Calu3 (cell line): ENCODE measurements at places on chromosomes 5 and 9. TPM values are rescaled to one million over a fixed set of nuclear protein-coding genes. Genes with fewer than 3 reads are reported as not detected.

GRCh38 chr9:135478829-135479468 is 633 bp upstream of the PPP1R26 start:
- peak overlapping the region; percentile 94 for H3K27ac ChIP-seq
- peak; percentile 34 for DNase-seq
- H3K4me1 ChIP-seq = no peaks in the 10 kb centered on the region
- no peaks in the 10 kb centered on the region for H3K27me3 ChIP-seq

The SPINK6 gene
- not detected in 2 replicates for total RNA-seq

GRCh38 chr9:97387936-97388684 is 23.8 kb upstream of the TDRD7 start:
- H3K4me3 ChIP-seq = no peak overlapping the region
- peaks cover 27% of the 10 kb centered on the region for H3K4me1 ChIP-seq
- DNase-seq = no peak

DNA sequence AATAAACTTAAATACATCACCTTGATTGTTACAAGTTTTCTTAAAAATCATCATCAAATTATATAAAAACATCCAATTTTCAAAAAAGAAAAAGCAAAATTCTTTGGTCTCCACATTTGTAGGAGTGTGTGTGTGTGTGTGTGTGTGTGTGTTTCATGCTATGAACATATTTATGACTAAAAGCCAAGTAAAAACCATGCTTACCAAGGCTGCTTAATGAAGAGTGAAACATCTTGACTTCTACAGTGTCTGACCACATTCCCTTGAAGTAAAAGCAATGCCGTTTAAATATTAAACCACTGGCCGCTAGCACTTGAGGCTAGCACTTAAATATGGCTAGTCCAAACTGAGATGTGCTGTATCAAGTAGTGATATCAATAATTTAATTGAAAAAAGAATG is 549.1 kb upstream of the CCNG1 start:
- no peak overlapping the region for H3K4me3 ChIP-seq
- no peak overlapping the region for H3K27ac ChIP-seq
- no peak for DNase-seq
- H3K4me1 ChIP-seq = no peaks in the 10 kb centered on the region
- H3K27me3 ChIP-seq = no peaks in the 10 kb centered on the region
- H3K36me3 ChIP-seq = no peaks in the 10 kb centered on the region

DNA sequence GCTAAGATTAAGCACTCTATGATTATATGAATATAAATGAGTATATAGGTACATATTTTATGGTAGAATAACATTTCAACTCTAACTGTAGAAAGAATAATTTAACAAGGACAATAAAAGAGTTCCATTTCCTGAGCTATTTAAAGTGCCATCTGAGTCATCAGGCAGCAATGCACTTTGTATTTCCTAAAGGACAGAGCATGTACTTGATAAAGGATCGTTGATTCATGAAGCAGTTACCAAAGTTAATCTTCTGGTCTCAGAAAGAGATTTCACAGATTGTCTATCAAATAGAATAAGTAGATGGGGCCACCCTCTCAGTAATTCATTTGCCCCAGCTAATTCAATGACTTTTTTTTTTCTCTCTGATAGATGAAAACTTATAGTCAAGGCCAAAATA is 747.8 kb downstream of the CDH18 start:
- H3K27ac ChIP-seq = no peak overlapping the region
- no peaks in the 10 kb centered on the region for H3K4me1 ChIP-seq
- no peaks in the 10 kb centered on the region for H3K36me3 ChIP-seq
- H3K4me3 ChIP-seq = no peak overlapping the region
- DNase-seq = no peak
